K562 (cell line): ENCODE measurements at places on chromosomes 11 and 22. TPM values are rescaled to one million over a fixed set of nuclear protein-coding genes. Genes with fewer than 3 reads are reported as not detected.

DNA sequence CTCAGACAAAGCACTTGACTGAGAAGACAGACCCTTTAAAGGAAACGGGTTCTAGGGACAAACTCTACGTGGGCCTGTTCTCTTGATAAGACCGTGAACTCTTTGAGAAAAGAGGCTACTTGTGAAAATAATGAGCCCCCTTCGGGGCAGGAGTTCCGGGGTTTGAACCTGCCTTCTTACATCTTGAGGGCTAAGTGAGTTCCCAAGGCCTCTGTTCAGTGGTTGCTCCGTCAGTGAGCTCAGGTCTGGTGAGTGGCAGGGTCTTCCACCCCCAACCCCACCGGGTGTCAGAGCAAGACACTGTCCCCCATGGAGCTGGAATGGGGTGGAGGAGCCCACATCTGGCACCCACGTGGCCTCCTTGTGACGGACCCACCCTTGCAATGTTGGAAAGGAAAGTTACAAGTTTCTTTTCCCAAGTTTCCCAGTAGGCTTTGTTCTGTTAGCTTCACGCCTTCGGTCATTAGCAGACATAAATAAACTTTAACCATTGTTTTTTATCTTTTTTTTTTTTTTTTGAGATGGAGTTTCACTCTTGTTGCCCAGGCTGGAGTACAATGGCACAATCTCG lies 6.3 kb upstream of the SAMM50 start:
- no peak for DNase-seq

GRCh38 chr11:70351646-70352045 lies 46.7 kb upstream of the CTTN start:
- no peak for DNase-seq

APOBEC3B gene
- 43.2 and 43.6 TPM in 2 replicates for total RNA-seq

- DNase-seq: no peak
These were observed 90.5 kb downstream of the NTM start for GRCh38 chr11:131460931-131461330.

- DNase-seq: no peak
These were observed 96.0 kb upstream of the IGLL5 start for GRCh38 chr22:22791438-22792181.

ABCG4 gene
- 0.11 and 0.13 TPM in 2 replicates for total RNA-seq

GRCh38 chr22:48103126-48103875 lies 1340.9 kb downstream of the TBC1D22A start:
- no peak for DNase-seq

DNA sequence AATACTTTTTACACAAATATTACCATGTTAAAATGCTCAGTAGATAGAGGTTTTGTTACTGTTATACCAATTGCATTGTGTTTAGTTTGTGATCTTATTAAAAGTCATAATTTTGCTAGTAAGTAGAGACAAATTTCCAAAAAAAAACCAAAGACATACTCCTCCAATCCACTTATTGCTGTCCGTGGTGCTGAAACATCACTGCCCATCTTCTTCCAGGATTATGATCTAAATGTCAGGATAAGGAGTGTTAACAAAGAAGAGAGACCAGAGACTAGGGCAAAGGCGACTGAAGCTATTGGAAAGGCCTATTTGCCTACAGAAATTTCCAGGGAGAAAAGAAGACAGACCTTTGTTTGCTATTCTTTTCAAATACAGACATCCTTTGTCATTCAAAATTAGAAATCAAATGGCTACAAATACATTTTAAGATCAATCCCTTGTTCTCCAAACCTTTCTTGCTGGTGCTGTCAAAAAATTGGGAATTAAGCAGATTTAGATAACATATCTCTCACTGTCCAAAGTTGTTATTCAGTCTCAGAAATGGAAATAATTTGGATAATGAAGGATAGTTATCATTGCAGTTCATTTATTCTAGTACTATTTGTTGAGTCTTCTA lies 199.7 kb downstream of the C11orf91 start:
- DNase-seq: no peak

- DNase-seq: no peak
These were observed 4.4 kb downstream of the RPS19BP1 start for GRCh38 chr22:39528080-39528661.

POU2AF2 gene
- total RNA-seq: not detected in 2 replicates

DNA sequence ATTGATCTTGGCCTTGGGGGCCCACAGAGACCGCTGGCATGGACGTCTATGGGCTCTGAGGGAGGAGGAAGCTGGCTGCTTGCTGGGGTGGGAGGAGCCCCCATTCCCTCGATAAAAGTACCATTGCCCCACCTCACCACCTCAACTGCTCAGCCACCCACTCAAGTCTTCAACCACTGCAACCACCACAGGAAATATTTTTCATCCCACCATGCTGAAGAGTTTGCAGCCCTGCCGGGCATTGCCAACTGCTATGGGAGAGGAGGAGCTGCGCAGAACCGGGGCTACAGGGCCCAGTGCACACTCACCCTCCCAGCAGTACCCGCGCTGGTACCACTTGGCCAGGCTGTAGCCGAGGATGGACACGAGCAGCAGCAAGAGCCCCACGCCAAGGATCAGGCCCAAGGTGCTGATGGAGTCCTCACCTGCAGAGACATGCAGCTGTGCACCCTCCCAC lies 29.2 kb downstream of the IL10RA start:
- DNase-seq: no peak

DNA sequence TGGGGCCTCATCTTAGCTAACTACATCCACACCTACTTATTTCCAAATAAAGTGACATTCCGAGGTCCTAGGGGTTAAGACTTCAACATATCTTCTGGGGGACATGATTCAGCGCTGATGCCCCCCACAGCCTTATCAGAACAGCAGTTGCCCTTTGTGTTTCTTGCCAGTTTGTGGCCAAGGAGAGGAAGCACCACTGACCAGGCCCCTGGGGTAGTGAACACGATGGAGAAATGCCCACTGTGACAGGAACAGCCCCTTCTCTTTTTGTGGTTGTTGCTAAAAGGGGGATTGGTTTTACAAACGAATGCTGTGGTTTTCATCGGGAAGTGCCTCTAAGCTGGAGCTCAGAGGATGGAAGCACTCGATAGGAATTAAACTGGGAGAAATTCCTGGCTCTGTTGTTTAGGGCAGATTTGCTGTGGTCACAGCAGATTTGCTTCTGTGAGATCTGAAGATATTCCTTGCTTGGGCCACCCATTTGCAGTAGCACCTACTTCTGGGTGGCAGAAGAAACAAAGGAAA lies 88.8 kb downstream of the ABTB2 start:
- no peak for DNase-seq

CALCA gene
- total RNA-seq: not detected in 2 replicates

GRCh38 chr11:34086554-34087283 lies 18.7 kb upstream of the NAT10 start:
- no peak for DNase-seq

ACTN3 gene
- total RNA-seq: not detected in 2 replicates

GRCh38 chr11:40230821-40231220 lies 1228.6 kb downstream of the LRRC4C start:
- DNase-seq: no peak

DNA sequence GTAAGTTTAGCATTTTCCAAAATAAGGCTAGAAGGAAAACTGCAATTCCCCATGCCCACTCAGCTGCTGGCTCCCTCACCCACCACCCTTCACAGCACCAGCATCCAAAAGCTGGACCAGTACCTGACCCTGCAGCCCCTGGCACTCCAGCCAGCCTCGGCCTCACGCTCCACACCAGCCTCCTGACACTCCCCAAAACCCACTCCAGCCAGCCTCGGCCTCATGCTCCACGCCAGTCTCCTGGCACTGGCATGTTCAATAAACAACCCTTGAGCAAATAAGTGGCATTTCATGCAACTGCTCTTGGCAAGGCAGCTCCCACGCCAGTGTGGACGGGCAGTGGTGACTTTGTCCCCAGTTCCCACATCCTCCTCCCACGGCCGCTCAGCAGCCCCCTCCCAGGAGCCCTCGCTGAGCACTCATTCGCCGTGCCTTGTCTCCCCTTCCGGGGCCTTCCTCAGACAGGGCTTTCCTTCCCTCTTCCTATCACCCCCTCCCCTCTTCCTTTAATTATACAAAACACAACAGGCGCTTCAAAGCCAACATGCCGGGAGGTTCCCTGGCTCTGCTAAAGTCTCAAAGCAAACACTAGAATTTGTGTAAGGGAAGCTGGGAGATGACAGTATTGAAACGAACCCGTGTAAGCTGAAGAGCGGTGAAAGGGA lies 6.8 kb downstream of the TOLLIP start:
- DNase-seq: no peak

GRCh38 chr11:17719938-17720795 lies 796 bp downstream of the MYOD1 start:
- no peak for DNase-seq

GRCh38 chr11:100709233-100709957 lies 22.3 kb downstream of the ARHGAP42 start:
- no peak for DNase-seq

CDKN1C gene
- total RNA-seq: 21.1 and 21.9 TPM in 2 replicates

IL17REL gene
- 0.22 and 0.42 TPM in 2 replicates for total RNA-seq

- no peak for DNase-seq
These were observed 19.8 kb upstream of the TMPRSS5 start for GRCh38 chr11:113725913-113726312.

- DNase-seq: no peak
These were observed 20.8 kb upstream of the SMIM38 start for GRCh38 chr11:69134957-69135356.

GRCh38 chr11:94325681-94326080 lies 21.3 kb downstream of the IZUMO1R start:
- peak; percentile 65 for DNase-seq

DNA sequence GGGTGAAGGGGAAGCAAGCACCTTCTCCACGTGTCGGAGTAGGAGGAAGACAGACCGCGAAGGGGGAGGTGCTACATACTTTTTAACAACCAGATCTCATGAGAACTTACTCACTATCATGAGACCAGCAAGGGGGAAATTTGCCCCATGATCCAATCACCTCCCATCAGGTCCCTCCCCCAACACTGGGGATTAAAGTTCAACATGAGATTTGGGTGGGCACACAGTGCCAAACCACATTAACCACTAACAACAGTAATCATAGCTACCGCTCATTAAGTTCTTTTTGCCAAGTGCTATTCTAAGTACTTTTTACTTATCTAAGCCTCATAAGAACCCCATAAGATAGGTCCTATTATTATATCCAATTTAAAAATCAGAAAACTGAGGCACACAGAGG lies 450.5 kb upstream of the DDI1 start:
- DNase-seq: no peak

DNA sequence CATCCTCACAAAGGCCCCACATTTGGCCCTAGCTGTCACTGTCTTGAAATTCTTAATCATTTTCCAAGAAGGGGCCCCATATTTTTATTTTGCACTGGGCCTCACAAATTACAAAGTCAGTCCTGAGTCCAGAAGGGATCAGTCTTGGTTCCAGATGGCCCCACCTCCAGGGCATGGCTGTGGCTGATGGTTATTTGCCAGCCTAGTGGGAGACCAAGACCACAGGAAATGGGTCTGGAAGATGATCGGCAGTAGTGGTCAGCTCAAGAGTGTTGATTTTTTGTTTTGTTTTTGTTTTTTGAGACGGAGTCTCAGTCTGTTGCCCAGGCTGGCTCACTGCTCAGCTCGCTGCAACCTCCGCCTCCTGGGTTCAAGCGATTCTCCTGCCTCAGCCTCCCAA lies 47.1 kb upstream of the EMID1 start:
- DNase-seq: no peak
